Fibroblast of lung (primary cell): ENCODE measurements at places on chromosomes 7 and 10.

DNA sequence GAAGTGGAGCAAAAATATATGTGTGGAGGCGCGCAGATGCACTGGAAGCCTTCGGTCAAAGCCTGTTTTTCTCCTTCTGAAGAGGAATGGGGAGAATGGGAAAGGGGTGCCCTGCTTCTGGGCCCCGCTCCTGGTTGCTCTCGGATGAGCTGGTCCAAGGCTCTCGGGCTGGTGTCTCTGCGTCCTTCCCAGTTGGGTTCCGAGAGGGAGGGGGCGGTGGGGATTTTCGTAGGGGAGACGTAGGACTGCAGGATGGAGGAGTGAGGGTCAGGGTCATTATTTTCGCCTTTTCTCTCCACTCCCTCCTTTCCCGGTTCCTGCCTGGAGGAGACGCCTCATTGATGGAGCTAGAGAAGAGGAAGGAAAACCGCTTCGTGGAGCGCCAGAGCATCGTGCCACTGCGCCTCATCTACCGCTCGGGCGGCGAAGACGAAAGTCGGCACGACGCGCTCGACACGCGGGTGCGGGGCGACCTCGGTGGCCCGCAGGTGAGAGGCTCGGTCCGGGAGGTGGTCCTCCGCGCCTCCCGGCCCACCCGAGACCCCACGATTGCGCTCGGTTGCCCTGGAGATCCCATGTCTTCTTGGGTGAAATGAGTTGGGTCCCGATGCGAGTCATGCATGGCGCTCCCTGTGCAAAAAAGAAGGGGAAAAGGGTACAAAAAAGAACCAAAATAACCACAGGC is 790 bp downstream of the ADAM22 start:
- peak; percentile 27 for DNase-seq

GRCh38 chr10:98582363-98582762 is 135.6 kb upstream of the HPS1 start:
- no peak for DNase-seq

DNA sequence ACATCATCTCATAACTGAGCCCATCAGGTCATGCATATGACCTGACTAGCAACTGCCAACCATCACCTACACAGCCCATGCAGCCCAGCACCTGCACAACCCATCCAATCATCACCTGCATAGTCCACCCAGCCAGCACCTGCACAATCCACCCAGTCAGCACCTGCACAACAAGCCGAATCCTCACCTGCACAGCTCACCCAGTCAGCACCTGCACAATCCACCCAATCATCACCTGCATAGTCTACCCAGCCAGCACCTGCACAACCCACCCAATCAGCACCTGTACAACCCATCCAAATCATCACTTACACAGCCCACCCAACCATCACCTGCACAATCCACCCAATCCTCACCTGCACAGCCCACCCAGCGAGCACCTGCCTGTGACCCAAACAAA is 33.4 kb upstream of the WDFY4 start:
- DNase-seq = no peak

- DNase-seq = no peak
Measured at GRCh38 chr10:119139464-119140067, 25.9 kb downstream of the SFXN4 start.

- no peak for DNase-seq
Measured at GRCh38 chr10:100836891-100837290, 75.9 kb upstream of the SLF2 start.

DNA sequence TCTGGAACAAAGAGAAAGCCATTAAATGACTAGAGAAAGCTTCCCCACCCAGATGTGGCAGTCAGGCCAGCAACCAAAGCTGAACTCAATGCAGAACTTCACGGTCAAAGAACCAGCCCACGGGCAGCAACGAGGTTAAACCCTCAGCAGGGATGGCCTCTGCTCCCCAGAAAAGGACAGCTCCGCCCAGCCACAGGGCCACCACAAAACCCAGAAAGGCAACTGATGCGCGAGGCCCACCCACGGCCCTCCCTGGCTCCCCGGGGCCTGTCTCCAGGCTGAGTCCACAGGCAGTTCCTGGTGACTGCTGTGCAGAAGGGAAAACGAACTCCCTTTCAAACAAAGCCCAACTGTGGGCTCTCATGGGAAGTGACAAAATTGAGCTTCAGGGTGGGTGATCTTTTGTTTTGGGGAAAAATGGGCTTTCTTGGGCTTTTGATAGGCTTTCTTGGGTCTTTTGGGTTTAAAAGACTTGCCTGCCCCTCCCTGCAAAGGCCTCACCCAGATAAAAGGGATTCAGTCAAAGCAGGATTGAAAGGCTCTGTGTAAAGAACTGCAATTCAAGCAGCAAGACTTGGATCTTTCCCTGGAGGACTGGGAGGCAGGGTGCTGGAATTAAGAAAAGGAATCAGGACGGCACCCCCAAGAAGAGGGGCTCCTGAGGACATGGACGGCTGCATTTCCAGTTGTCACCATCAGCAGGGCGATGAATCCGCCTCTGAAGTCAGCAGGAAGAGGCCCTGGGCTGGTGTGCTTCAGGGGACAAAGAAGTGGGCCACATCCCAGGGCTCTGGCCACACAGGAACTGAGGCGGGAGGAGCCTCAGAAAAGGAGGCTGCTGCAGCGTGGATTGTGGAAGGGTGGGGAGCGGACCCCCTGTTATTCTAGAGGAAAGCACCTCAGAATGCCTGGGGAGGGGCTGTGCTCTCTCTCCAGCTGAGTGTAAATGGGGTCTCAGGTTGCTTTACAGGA is 209.9 kb downstream of the USP6NL start:
- no peak for DNase-seq

- no peak for DNase-seq
Measured at GRCh38 chr10:8794860-8795259, 740.4 kb downstream of the GATA3 start.

DNA sequence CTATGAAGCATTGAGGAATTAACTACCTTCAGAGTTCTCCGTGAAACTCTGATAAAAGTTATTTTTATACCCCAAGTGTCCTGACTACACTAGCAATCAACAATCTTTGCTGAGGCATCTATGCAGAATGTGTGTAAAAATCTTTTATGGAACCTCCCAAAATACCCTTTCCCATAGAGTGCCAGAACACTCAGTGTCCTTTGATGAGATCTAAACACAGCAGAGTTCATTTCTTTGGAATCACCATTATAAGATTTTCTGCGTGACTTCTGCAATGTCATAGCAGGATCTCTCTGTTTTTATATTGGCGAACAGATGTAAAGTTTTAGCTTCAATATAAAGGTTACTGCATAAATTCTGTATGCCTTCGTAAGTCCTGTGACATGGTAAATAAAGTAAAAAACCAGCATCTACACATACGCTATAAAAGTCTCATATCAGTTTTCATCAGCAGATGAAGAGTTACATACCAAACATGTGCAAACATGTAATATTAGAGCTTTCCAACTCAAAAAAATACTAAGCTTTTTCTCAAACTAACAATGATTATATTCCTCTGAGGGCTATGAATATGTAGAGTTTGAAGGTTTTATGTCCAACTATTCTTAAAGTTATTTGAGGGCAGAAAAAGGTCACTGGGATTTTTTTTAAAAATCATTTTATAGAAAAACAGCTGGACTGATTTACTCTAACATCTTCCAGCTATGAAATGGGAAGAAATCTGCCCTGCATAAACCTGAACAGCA is 67.2 kb downstream of the SKIDA1 start:
- no peak for DNase-seq

DNA sequence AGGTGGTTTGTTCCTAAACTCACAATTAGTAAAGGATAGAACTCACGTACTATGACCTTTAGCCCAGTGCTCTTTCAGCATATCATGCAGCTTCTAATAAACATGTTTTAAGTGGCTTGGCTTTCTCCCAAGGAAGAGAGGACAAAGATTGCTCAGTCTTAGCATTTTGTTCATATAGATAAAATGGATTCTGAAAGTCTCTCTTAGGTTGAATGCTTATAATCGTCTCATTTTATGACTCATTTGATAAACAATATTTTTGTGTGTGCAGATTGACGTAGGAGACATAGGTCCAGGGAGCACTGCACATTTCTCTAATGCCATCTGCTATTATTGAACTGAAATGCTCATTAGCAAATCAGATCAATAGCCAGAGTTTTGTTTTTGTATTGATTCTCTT is 44.8 kb downstream of the GNAT3 start:
- peak; percentile 88 for DNase-seq

- DNase-seq = no peak
Measured at GRCh38 chr10:84311576-84311975, 16.8 kb upstream of the CCSER2 start.

DNA sequence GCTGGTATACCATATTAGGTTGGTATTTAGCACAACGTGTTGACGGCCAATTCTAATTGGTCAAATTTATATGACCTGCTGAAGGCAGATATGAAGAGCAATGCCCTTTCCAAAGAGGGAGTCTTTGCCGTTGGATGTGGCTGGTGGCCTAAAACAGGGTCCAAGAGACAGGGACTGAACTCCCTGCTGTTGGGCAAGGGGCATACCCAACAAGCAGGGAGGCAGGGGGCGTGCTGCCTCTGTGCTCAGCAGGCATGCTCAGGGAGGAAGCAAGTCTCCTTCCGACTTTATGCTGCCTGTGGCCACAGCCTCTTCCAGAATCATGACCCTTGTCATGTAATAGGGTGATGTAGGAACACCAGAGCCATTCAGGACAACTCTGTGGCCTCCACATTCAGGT is 167.7 kb upstream of the NPVF start:
- no peak for DNase-seq

GRCh38 chr7:135919071-135919841 is 57.9 kb downstream of the MTPN start:
- no peak for DNase-seq

GRCh38 chr10:110544958-110545537 is 22.4 kb upstream of the SMC3 start:
- peak; percentile 66 for DNase-seq

GRCh38 chr10:130013335-130014262 is 49.5 kb upstream of the EBF3 start:
- DNase-seq = no peak

DNA sequence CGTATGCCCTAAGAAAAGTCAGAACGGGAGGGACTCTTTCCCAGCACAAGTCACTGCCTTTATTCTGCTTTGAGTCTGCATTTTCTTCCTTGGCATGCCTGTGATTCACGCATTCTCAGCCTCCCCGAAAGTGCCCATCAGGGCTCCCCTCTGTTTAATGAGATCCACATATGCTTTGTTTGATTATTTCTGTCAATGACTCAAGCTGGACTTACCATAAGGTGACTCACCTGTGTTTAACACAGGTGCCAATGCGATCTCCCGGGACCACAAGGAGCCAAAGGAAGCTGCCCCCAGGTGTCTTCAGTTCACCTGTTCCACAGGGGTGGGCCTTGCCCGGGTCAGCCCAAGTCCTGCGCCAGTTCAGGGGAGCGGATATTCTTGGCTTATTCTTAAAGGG is 386.0 kb upstream of the SHH start:
- no peak for DNase-seq

DNA sequence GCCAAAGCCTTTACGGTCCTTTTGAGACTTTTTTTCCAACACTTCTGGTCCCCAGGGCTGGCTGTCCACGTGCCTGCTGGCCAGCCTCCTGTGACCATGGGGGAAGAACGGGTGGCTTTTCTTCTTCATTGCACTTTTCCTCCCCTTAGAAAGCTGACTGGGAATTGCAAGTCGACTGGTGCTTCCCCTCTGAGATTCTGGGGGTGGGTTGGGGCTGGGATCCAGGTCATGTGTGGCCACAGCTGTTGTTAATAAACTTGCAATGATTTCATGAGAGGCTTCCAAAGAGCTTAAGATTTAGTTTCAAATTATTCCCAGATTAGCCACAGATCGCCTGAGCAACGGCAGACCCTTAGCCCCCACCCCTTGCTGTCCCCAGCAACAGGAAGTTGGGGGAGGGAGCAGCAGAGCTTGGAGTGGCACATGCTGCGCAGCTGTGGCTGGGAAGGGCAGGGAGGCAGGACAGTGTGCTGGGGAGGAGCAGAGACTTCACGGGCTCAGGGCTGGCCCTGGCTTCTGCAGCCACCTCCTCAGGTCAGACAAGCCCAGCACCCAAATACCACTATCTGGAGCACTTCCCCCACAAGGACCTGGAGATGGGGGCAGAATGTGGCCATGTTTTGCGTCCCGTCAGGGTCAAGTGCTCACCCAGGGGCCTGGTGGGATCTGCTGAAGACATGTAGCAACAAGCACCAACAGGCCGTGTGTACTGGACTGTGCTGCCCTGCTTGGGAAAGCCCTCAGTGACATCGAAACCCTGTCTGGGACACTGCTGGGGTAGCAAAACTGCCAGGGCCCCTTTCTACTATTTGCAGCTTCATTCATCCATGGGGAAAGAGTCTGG is 147.1 kb downstream of the RNF216 start:
- DNase-seq = peak; percentile 85

DNA sequence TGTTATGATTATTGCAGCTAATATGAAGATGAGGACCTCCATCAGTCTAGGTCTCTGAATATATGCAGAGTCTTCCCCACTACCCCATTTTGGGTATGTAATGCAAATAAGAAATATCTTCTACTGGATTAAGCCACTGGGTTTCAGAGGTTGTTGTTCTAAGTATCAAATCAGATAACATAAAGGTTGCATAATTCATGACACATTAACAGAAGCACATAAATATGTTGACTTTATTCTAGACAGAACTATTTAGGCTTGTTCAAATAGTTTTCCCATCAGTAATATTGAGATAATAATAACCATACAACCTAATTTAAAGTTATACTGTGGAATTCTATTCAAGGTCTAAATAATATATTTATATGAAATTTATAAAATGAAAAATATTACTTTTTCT is 157.1 kb downstream of the ETV1 start:
- peak; percentile 28 for DNase-seq

DNA sequence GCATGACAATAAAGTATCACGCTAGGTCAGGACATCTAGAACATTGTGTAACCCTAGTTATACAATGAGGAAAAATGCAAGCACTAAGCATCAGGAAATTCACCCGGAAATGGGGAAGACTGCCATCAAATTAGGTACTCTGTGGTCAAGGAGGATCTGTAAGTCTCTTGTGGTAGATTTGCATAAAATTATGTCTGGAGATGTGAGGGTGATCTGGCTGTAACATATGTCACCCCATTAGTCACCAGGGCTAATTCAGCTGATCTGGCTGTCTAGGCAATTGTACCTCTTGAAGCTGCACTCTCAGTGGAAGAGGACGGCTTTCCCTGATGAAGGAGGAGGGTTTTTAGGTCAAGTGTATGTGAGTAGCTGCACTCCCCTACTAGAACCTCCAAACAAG is 14.8 kb downstream of the AKR1D1 start:
- DNase-seq = no peak

DNA sequence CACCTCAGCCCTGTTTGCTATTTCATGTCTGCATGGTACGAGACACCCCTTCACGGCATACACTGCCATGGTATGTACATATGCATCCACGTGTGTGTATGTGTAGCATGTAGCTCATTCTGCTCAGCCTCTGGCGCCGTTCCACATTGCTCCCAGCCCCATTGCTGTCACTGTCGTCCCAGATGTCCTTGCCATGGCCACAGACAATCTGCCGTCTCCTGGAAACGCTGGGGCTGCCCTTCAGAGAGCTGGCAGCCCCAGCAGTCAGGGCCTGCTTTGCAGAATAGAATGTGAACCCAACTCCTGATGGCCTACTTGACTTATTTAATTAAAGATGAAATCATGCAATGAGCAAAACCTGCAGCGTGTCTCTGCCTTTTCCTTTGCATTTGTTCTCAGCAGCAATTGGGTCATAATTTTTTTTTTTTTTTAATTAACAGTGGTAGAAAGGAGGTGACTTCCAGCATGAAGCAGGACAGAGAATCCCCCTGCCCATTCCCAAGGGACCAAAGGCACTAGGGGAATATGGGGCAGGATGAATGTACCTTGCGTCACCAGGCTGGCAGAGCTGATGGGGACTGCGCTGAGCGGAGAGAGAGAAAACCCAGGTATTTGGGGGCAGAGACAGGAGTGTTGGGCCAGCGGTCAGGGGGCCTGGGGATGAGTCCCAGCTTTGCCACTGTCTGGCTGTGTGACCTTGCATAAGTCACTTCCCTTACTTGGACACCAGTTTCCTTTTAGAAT is 49.2 kb downstream of the CHST3 start:
- DNase-seq = no peak
